Ammon's horn (tissue), 1 donor: ENCODE measurements at places on chromosomes 12 and 14.

- DNase-seq = no peak
Observed at GRCh38 chr14:80653956-80654355, 287.6 kb downstream of the CEP128 start.

- no peak for DNase-seq
Observed at GRCh38 chr12:42923156-42923555, 333.6 kb upstream of the PRICKLE1 start.

- DNase-seq = no peak
Observed at GRCh38 chr14:101252443-101253214, 308.7 kb upstream of the DIO3 start.

- DNase-seq = no peak
Observed at GRCh38 chr14:55722054-55722453, 142.0 kb downstream of the KTN1 start.

DNA sequence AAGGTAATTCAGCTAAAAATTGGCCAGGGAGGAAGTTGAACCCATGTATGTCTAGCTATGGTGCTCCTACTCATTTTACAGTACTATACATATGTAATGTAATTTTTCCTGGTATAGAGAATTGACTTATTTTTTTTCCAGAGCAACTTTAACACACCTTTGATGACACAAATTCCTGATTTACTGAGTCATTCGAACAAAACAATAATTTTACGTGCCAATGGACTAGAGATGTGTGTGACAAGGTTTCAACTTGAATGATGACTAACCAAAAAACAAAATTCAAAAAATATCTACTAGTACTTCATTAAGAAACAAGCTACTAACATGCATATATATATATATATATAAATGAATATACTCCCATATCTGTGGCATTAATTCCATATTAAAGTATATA, 180.5 kb downstream of the KITLG start:
- DNase-seq = no peak

- no peak for DNase-seq
Observed at GRCh38 chr12:9124383-9125031, 8.8 kb upstream of the A2M start.

GRCh38 chr14:75614179-75614578, 35.8 kb downstream of the FLVCR2 start:
- DNase-seq = no peak

GRCh38 chr12:110436231-110436630, 13.9 kb downstream of the ARPC3 start:
- no peak for DNase-seq

GRCh38 chr12:113373969-113374368, 15.6 kb downstream of the PLBD2 start:
- no peak for DNase-seq

DNA sequence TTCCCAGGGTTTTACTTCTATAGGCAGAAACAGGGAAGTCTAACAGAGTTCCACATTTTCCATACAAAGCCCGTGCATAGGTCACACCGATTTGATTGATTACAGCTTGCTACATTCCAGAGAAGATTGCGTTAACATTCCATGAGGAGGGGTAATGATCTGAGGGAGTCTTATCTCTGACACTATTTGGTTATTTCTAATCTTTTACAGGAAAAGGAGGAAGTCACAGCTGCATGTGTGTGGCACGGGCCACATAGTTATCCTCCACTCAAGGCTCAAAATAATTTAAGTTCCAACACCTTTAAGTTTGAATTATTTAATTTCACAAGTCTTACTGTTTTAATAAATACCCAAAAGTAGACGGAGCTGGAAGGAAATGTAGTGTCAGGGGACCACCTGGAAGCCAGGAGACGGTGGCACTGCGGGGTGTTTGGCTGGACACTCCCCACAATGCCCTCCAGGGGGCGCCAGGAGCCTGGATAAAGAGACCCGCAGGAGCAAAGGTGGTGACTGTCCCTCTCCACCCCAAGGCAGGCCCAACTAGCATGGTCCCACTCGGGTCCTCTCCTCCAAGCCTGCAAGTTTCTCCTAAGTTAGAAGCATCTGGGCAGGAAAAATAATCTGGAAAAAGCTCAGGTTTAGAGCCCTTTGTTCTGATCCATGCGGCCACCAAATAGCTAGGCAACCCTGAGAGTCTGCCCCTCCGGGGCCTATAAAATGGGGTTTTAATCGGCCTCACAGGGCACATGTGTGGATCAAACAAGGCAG, 20.2 kb downstream of the KRT8 start:
- peak; percentile 51 for DNase-seq

DNA sequence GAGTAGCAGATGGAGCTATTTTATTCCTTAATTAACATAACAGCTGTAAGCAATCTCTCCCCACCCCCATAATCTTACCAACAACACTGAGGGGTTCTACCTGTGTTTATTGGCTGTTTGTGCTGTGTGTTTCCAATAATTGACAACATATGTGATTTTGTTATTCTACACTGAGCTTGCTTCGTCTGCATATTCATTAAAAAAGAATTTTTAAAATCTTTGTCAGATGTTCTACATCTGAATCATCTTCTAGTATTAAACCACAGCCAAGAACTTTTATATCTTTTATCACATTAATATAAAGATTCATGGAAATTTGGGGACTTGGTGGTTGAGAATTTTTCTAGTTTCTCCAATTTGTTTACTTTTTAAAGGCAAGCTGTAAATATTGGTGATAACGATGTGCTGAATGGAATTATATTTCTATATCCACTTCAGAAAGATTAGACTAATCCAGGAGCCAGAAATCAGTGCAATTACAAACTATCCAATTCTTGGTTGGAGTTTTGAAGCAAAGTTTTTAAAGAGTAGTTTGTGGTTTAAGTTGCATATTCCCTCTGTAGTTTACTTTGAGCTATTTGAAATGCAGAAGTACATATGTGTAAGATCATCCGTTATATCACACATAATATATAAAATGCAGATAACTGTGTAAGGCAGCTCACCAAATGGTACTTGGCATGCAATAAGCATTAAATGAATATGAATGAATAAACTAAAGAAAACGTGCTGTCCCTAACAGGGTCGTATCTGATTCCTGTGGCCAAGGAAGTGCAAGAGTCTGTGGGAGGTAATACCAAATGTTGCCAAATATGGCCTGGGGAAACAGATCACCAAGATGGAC, 206.9 kb downstream of the PELI2 start:
- no peak for DNase-seq

DNA sequence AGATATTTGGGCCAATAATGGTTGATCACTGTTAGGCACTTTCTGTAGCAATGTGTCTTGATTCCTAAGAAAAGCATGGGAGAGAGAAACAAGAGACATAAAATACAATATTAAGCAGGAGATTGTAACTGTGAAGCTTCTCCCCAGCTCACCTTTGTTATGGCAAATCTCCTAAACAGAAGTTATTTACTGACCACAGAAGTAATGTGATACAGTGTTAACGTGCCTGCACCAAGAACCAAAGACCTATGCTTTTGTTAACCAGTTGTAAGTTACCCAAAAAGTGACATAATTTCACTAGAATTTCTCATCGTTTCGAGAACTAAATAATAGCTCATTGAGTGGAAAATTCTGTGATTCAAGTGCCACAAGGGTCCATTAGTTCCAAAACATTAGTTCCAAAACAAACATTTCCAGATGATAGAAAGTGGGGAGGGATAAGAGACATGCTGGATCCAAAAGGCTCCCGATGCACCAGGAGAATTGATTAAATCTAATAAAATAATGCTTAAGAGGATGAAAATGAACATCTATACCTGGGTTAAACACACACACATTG, 14.3 kb downstream of the RERG start:
- DNase-seq = no peak
